ENCODE measurements at places on chromosomes 5 and 9. TPM values are rescaled to one million over a fixed set of nuclear protein-coding genes. Genes with fewer than 3 reads are reported as not detected.

Gene TAF1L
- total RNA-seq, result not detected

DNA sequence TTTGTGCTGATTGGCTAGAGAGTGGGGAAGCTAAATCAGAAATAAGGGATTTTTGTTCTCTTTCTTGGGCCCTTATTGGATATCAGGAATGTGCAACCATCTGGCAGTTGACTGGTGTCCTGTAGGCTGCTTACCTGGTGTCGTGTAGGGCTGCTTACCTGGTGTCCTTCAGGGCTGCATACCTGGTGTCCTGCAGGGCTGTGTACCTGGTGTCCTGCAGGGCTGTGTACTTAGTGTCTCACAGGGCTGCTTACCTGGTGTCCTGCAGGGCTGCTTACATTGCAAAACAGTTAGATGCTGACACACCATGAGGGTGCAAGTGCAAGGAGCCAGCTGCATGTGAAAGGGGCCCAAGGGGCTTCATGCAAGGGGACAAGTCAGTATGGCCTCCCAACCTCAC lies 249.3 kb downstream of the ICE1 start:
- no peak for DNase-seq

GRCh38 chr9:129239946-129240490 lies 62.0 kb upstream of the IER5L start:
- no peak for DNase-seq

DNA sequence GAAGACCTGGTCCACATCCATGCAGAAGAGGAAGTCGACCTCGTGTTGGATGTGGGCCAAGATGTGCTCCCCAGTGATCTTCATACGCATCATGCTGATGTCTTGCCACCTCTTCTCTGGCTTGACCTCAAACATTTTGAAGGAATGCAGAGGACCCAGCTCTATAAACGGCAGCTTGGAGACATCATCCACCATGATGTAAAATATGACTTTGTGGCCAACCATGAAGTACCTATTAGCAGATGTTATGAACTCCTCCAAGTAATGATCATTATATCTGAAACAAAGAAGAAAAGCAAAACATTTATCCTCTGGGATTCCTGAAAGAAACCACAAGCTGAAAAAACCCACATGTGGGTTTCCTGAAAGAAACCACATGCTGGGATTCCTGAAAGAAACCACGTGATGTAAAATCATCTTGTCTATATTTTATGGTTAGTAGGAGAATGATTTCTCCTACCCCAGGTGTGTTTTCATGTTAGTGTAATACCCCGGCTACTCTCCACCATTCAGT lies 52.3 kb downstream of the GGTA1 start:
- DNase-seq, result no peak

Gene ITGA2
- 0.86 TPM for total RNA-seq

DNA sequence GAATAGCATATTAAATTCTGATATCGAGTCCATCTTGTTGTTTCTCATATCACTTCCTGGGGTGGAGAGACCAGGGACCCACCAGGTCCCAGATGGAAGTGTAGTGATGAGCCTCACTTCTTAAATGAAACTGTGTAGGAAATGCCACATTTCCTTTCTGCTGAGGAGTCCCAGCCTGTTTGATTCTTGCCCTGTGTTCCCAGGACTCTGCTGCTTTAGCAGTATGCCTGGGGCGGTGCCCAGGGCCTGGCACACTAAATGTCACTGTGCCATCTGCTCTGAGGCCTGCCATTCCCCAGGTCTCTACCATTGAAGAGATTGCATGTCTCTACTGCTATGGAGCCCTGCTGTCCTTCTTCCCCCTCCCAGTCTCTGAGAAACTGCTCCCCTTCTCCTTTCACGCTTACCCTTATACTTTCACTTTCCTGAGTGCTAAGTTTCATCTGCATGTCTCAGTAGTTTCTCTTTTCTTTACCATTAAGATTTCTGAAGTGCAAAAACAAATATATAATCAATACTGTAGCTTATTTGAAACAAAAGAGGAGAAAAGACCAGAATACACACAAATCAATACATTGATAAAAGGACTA lies 260.4 kb downstream of the GABRB2 start:
- DNase-seq, result no peak

Gene CCL27
- 0.43 TPM for total RNA-seq

Gene TPPP
- total RNA-seq, result 0.18 TPM

GRCh38 chr5:180197016-180197702 lies 11.9 kb downstream of the RASGEF1C start:
- no peak for DNase-seq

Gene MOB3B
- 0.47 TPM for total RNA-seq

DNA sequence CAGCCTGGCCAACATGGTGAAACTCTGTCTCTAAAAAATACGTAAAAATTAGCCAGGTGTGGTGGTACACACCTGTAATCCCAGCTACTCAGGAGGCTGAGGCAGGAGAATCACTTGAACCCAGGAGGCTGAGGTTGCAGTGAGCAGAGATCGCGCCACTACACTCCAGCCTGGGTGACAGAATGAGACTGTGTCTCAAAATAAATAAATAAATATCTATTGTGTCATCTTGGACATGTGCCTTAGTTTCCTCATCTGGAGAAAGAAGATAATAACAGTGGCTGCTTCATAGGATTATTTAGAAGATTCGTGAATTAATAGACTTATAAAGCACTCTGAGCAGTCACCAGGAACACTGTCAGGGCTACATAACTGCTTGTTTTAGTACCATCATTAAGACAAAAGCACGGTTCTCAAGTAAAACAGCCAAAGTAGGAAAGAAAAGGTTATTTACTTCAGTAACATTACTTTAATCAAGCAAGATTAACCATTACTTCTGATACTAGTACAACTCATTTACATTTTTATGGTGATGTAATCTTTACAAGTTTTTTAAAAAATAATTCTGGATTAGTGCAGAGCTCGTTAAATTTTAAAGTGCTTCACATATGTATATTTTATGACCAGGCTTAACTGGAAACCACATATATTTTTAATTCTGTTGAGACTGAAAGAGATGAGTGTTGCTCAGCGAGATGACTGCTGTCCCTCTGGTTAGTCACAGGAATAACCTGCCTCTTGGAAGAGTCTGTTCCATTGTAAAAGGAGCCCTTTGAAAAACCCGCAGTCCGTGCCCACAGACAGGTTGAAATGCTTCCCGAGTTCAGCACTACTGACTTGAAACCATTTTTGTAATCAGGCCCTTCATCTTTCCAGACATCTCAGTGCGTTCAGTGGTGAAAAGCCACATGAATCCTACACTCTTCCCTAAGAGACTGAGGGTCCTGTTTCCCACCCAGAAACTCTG lies 36.7 kb downstream of the ANKH start:
- no peak for DNase-seq

DNA sequence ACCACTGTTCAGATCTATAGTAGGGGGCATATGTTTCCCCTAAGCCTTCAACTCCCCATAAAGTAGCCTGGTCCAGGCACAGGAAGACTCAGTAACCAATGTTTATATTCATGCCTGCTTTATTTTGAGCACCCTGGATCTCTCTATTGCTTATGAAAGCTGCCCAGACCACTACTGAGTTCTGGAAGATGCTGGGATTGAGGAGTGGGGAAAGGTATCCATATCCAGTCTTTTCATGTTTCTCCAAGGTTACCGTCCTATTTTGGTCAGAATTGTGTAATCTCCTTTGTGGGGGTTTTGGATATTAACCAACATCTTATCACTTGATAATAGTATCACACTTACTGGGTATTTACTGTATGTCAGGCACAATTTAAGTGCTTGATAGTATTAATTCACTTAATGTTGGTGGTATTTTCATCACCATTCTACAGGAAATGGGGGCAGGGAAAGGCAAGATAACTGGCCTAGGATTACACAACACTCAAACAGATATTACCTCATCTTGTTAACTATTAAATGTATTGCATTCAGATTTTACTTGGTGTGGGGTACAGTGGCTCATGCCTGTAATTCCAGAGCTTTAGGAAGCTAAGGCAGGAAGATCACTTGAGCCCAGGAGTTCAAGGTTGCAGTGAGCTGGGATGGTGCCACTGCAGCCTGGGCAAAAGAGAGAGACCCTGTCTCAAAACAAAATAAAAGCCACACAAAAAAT lies 36.3 kb downstream of the RUSC2 start:
- no peak for DNase-seq

Gene CXCL14
- total RNA-seq, result not detected

Gene SLC36A3
- total RNA-seq, result not detected

DNA sequence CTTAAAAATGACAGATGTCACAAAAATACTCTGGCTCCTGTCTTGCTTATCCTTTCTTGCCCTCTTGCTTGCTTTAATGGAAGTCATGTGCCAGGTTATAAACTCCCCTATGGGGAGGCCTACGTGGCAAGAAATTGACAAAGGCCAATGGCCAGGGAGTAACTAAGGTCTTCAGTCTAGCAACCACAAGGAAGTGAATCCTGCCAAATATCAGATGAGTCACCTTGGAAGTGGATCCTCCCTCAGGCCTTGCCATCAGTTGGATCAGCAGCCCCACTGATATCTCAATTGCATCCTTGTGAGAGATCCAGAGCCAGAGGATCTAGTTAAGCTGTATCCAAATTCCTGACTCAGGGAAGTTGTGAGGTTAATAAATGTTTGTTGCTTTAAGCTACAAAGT lies 82.8 kb downstream of the CAAP1 start:
- no peak for DNase-seq

DNA sequence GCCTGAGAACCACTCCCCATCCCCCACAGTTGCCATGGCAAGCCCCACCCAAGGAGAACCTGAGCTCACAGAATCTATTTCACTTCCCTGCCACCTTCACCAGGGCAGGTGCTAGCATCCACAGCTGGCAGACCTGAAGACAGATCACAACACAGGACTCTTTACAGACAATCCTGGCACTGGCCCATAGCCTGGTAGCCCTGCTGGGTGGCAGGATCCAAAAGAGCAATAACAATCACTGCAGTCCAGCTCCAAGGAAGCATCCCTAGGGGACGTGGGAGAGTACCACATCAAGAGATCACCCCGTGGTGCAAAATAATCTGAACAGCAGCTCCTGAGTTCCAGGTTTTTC lies 463.2 kb upstream of the PIK3R1 start:
- no peak for DNase-seq

GRCh38 chr5:122319897-122320296 lies 7.9 kb downstream of the SNCAIP start:
- DNase-seq, result no peak

DNA sequence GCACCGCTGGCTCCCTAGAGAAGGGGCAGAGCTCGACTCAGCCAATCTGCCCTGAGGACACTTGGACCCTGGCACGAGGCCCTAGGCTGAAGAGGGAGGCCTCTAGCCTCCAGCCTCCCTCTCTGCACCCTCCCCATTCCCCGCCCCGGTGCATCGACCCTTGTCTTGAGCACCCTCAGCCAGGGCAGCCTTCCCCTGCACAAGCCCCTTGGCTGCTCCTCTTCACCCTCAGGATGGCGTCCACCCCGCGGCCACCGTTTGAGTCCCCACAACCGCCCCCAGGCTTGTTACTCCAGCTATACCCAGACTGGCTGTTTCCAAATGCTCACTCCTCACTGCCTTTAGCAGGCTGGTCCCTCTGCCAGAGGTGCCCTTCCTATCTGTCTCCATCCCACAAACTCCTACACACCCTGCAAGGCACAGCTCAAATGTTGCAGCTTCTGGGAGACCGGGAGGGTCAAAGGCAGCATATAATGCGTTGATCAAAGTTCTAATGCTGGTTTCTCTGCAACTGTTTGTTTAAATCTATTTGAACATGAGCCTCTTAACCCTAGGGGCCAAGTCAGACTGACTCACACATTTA lies 6.5 kb upstream of the FAM163B start:
- no peak for DNase-seq

- no peak for DNase-seq
Observed at GRCh38 chr5:30498972-30499371, 694.5 kb upstream of the CDH6 start.

DNA sequence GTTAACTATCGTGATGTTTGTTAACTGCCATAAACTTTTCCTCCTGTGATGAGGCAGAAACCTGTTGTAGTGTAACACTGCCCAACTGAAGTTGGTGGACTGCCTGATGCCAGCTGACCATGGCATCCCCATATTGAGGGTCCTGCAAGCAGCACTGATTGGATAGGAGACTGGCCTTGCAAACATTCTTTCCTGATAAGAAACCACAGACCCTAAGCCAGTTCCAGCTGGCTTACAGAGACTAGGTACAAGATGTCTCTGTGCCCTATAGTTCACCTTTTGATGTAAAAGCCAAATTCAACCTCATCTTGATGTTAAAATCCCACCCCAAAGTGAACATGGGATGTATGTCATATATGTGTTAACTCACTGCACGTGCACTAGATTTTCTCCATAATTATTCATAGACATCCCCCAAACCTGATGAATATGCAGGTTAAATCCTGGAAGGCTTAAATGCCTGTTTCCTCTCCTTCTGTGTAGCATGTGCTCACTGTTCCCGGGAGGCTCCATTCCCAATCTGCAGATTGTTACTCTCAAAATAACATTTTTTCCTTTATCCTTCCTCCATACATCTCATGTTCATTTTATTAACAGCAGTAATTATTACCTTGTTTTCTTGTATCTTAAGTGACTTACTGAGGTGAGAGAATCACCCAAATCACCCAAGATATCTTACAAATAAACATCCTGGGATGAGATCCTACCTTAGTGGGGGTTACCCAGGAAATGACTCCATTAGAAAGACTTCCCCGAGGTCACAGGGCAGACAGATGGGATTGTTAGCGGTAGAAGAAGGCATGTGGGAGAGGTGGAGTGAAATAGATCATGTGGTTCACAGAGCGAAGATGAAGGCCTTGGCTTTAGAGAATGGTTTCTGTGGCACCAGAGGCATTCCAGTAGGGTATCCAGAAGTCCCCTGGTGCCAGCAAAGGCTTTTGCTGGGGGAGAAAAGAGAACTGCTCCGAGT lies 566.7 kb downstream of the CCDC171 start:
- DNase-seq, result no peak

Gene ROR2
- not detected for total RNA-seq

Gene AQP3
- total RNA-seq, result 2.6 TPM

DNA sequence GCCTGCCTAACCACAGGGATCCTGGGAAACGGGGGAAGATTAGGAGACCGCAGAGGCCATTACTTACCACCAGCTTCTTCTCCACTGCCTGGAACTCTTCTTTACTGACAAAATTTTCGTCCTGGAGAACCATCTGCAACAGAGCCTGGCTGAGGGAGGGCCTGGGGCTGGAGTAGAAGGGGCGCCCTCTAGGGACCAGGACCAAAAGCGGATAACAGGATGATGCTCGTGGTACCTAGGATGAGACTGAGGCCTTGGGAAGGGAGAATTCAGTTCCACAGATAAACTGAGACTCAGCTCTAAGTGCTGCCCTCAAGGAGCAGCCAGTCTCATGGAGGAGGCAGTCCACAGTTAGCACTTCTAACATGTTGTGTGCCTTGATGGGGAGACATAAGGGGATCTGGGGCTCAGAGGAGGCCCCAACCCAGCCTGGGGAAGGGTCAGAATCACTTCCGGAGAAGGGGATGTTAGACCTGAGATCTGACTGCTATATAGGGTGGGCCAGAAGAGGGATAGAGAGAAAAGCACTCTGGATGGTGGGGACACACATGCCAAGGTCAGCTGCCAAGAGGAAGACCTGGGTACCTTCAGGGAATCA lies 1.2 kb downstream of the SPATA24 start:
- peak; percentile 40 for DNase-seq

GRCh38 chr5:61461417-61461816 lies 129.4 kb downstream of the ZSWIM6 start:
- no peak for DNase-seq

GRCh38 chr5:124274949-124275348 lies 471.5 kb downstream of the ZNF608 start:
- DNase-seq, result no peak

GRCh38 chr5:143564417-143564816 lies 160.9 kb upstream of the NR3C1 start:
- DNase-seq, result no peak

Gene CSF1R
- not detected for total RNA-seq

- DNase-seq, result no peak
Observed at GRCh38 chr5:50712479-50712878, 46.0 kb downstream of the PARP8 start.
